ENCODE measurements at places on chromosomes 12 and 14. TPM values are rescaled to one million over a fixed set of nuclear protein-coding genes. Genes with fewer than 3 reads are reported as not detected.

PRH2 gene
- total RNA-seq, result not detected

GRCh38 chr14:100554082-100554677 is 33.0 kb downstream of the BEGAIN start:
- H3K27me3 ChIP-seq, result no peaks in the 10 kb centered on the region
- no peaks in the 10 kb centered on the region for H3K4me1 ChIP-seq
- DNase-seq, result no peak
- H3K36me3 ChIP-seq, result peaks cover 7% of the 10 kb centered on the region
- no peak overlapping the region for H3K27ac ChIP-seq

GRCh38 chr12:64142784-64143183 is 79.3 kb downstream of the KICS2 start:
- H3K36me3 ChIP-seq, result peaks cover 8% of the 10 kb centered on the region
- no peak overlapping the region for H3K27ac ChIP-seq
- H3K27me3 ChIP-seq, result no peaks in the 10 kb centered on the region
- no peaks in the 10 kb centered on the region for H3K4me1 ChIP-seq

JDP2 gene
- total RNA-seq, result 30.4 TPM

NYNRIN gene
- total RNA-seq, result 14.8 TPM

DNA sequence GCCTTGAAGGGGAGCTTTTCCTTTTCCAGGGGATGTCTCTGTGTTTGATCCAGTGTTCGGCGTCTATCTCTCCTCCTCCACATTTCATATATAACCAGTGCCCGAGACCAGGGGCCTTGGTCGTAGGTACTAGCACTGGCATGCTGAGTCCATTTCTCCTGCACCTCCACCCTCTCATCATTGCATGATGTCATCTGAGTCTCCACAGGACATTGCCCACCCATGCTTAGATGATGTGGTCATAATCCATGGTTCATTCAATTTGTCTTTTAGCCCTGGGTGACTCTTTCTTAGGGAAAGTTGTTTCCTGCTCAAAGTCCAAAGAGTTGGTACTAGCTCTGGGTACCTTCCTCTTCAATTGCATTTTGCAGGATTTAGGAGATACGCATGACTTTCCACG is 328.1 kb downstream of the BCL11B start:
- DNase-seq, result no peak
- H3K27me3 ChIP-seq, result no peaks in the 10 kb centered on the region
- no peak overlapping the region for H3K27ac ChIP-seq
- no peaks in the 10 kb centered on the region for H3K36me3 ChIP-seq

GRCh38 chr12:103397536-103397935 is 98.2 kb downstream of the C12orf42 start:
- H3K27me3 ChIP-seq, result no peaks in the 10 kb centered on the region
- no peak overlapping the region for H3K4me3 ChIP-seq
- no peak overlapping the region for H3K27ac ChIP-seq
- no peaks in the 10 kb centered on the region for H3K36me3 ChIP-seq
- DNase-seq, result no peak

KRT8 gene
- 12.0 TPM for total RNA-seq

PLEKHH1 gene
- total RNA-seq, result 30.3 TPM

DNA sequence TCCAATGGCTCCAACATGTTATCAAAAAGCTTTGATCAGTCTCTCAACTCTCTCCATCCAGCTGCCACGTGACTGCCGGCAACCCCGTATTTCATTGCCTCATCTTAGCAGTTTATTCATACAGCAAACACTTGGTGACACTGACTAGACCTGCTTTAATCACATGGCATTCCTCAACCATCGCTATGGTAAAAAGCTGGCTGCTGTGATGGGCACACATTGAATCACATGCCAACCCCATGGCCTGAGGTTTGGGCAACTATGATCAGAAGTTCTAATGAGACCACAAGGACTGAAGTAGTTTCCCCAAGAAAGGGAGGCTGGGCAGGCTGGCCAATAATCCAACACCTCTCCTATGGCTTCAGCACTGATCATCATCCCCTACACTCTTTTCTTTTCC is 40.6 kb upstream of the TAS2R42 start:
- H3K4me1 ChIP-seq, result no peaks in the 10 kb centered on the region
- no peak for DNase-seq
- H3K4me3 ChIP-seq, result no peak overlapping the region
- no peaks in the 10 kb centered on the region for H3K27me3 ChIP-seq

DNA sequence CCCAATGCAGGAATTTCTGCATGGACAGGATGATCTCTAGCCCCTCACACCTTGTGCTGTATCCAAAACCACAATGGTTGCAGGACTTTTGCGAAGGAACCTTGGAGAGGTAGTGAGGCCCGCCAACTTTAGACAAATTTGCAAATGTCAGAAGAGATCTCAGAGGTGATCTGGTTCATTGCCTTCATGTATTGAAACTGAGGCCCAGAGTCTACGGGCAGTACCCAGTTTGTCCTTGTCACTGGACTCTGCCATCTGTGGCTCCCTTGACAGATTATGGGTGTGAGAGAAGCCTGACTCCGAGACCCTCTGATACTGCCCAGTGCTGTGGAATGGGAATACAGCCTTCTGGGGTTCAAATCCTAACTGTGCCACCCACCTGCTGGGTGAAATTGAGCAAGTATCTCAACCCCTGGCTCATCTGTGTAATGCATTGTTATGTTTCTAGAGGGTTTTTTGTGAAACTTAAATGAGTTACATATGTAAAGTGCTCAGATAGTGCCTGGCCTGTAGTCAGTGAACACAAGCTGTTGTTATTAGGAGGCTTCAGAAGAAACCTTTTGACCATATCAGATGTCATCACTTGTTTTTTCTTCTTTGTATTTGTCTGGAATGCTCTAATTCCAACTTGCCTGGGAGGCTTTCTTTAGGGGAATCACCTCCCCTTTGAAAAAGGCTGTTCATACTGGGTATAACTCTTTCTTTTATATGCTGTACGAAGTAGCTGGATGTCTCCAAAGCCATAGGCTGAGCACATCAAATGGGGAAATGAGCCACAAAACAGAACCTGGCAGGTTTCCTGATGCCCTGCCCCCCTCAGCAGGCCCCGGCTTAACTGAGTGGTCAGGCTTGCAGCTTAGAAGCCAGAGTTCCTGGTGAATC is 71.4 kb upstream of the SRSF5 start:
- no peak overlapping the region for H3K4me3 ChIP-seq
- DNase-seq, result no peak
- H3K4me1 ChIP-seq, result peaks cover 30% of the 10 kb centered on the region
- peak overlapping the region; percentile 55 for H3K27ac ChIP-seq
- no peaks in the 10 kb centered on the region for H3K27me3 ChIP-seq
- H3K36me3 ChIP-seq, result no peaks in the 10 kb centered on the region

TMX1 gene
- 28.2 TPM for total RNA-seq

DNA sequence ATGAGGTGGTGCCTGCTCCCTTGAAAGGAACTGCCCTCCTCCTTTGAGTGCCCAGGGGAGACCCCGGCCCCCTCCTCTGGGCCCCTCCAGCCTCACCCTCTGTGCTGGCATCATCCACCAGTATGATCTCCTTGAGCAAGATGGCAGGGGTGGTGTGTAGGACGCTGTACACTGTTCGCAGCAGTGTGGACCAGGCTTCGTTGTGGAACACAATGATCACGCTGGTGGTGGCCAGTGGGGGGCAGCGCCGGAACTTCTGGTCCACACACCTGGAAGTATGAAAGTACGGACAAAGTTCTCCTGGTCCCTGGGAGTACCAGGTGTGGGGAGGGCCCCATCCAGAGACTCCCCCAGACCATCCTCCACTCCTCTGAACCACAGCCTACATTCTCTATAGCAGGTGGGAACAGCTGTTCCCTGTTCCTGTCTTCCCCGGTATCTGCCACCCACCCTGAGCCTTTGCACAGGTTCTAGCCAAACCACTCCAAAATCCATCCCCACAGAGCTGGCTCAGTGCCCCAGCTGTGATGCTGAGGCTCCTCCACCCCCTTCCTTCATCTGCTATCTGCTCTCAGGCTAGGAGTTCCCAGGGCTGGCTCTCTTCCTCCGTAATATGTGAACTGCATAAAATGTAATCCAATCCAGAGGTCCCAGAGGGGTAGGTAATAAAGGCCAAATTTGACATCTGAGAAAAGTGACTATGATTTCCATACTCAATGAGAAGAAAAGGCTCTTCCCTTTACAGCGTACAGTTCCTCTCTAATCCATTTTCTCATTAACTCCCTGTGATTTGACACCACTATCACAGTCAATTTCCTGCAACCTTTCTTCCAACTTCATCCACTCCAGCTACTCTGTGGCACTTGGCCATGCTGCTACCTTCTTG is 13.9 kb downstream of the GALNT6 start:
- H3K27ac ChIP-seq, result no peak overlapping the region
- DNase-seq, result no peak
- H3K4me3 ChIP-seq, result no peak overlapping the region
- no peaks in the 10 kb centered on the region for H3K36me3 ChIP-seq
- H3K27me3 ChIP-seq, result no peaks in the 10 kb centered on the region
- H3K4me1 ChIP-seq, result peaks cover 10% of the 10 kb centered on the region

- peaks cover 54% of the 10 kb centered on the region for H3K4me1 ChIP-seq
- H3K36me3 ChIP-seq, result no peaks in the 10 kb centered on the region
- H3K27me3 ChIP-seq, result peaks cover 9% of the 10 kb centered on the region
These were observed 121.4 kb downstream of the AACS start for GRCh38 chr12:125186471-125187147.

GRCh38 chr14:68941820-68942219 is 37.3 kb downstream of the ACTN1 start:
- no peaks in the 10 kb centered on the region for H3K36me3 ChIP-seq
- no peaks in the 10 kb centered on the region for H3K27me3 ChIP-seq
- no peak overlapping the region for H3K27ac ChIP-seq

GRCh38 chr12:131912518-131913274 is 16.4 kb upstream of the PUS1 start:
- peak; percentile 37 for DNase-seq
- H3K27ac ChIP-seq, result no peak overlapping the region
- no peaks in the 10 kb centered on the region for H3K27me3 ChIP-seq
- peaks cover 100% of the 10 kb centered on the region for H3K36me3 ChIP-seq

HOXC10 gene
- total RNA-seq, result not detected

FKBP4 gene
- 68.2 TPM for total RNA-seq

DNA sequence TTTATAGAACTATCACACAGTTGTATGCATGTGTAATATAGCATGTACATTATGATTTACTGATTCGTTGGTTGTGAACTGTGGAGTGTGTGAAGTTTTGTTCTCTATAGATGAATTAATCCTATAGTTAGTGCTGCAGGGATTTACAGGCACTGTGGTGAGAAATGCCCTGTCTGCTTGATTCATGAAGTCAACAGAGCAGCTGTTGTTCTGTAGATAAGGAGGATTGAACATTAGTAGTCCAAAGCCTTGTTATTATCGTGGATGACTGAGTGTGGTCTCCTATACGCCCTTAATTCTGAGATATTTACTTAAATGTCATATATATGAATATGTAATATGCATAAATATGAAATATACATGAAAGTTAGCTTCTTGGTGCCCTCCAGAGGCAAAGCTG is 98.3 kb downstream of the DNAH10 start:
- H3K27me3 ChIP-seq, result no peaks in the 10 kb centered on the region
- DNase-seq, result no peak
- H3K4me1 ChIP-seq, result peaks cover 9% of the 10 kb centered on the region
- H3K36me3 ChIP-seq, result no peaks in the 10 kb centered on the region

GRCh38 chr12:115233891-115234543 is 550.0 kb upstream of the TBX3 start:
- no peak overlapping the region for H3K4me3 ChIP-seq
- no peaks in the 10 kb centered on the region for H3K36me3 ChIP-seq
- H3K27me3 ChIP-seq, result no peaks in the 10 kb centered on the region

- peaks cover 3% of the 10 kb centered on the region for H3K27me3 ChIP-seq
- H3K4me3 ChIP-seq, result no peak overlapping the region
- no peaks in the 10 kb centered on the region for H3K36me3 ChIP-seq
- no peak overlapping the region for H3K27ac ChIP-seq
- peak; percentile 77 for DNase-seq
- H3K4me1 ChIP-seq, result peaks cover 18% of the 10 kb centered on the region
These were observed 9.3 kb upstream of the ITGA5 start for GRCh38 chr12:54428050-54429013.

DNA sequence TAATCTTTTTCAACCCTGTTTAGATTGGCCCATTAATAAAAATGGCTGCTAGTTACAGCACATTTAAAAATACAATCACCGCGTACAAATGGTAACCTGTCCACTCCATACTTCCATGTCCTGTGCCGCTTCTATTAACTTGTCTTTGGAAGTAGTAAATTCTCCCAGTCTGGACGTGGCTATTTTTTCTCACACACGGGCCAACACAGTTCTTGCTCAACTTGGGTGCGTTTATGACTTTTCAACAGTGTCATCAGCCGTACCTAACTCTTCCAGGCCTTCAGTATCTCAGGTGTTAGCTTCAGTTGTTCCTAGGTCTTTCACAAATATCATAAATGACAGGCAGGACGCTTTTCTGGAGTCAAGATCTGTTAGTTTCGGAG is 475 bp upstream of the PCNX1 start:
- H3K4me1 ChIP-seq, result peaks cover 1% of the 10 kb centered on the region
- peak overlapping the region; percentile 71 for H3K4me3 ChIP-seq
- H3K27me3 ChIP-seq, result no peaks in the 10 kb centered on the region
- DNase-seq, result no peak

GPR84 gene
- 0.99 TPM for total RNA-seq

RERGL gene
- 3.0 TPM for total RNA-seq

GPR65 gene
- 2.0 TPM for total RNA-seq

TMEM119 gene
- 12.1 TPM for total RNA-seq

GRCh38 chr14:68974759-68975347 is 4.2 kb downstream of the ACTN1 start:
- no peak overlapping the region for H3K27ac ChIP-seq
- H3K27me3 ChIP-seq, result peaks cover 2% of the 10 kb centered on the region
- H3K36me3 ChIP-seq, result peaks cover 11% of the 10 kb centered on the region
- DNase-seq, result no peak

DNA sequence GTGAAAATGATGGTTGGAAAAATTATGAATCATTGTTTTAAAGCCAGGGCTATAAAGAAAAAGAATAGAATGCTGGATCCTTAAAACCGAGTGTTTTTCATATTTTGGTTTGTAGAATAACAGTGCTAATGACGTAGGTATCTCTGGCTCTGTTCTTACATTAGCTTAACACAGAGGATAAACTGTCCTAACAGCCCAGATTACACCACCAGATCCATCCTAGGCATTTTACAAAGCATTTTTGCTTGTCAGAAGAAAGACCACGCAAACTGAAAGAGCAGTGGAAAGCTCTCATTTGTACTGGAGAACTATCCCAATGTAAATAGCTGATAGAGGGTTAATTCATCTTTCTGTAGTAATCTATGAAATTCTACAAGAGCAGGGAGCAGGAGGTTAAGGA is 13.6 kb downstream of the IFT81 start:
- no peak overlapping the region for H3K4me3 ChIP-seq
- H3K27ac ChIP-seq, result no peak overlapping the region
- no peak for DNase-seq
- H3K36me3 ChIP-seq, result peaks cover 34% of the 10 kb centered on the region
- no peaks in the 10 kb centered on the region for H3K27me3 ChIP-seq

KLHL33 gene
- 2.1 TPM for total RNA-seq

FITM1 gene
- total RNA-seq, result 0.77 TPM
